ENCODE measurements at places on chromosomes 11 and 22.
A peak's percentile ranks its signal among the peaks of the same experiment; 100 is the strongest.

GRCh38 chr11:72000202-72000867 lies 1.6 kb downstream of the IL18BP start:
- H3K4me3 ChIP-seq, result no peak overlapping the region
- no peaks in the 10 kb centered on the region for H3K27me3 ChIP-seq
- no peak for DNase-seq
- H3K27ac ChIP-seq, result no peak overlapping the region
- no peaks in the 10 kb centered on the region for H3K4me1 ChIP-seq

DNA sequence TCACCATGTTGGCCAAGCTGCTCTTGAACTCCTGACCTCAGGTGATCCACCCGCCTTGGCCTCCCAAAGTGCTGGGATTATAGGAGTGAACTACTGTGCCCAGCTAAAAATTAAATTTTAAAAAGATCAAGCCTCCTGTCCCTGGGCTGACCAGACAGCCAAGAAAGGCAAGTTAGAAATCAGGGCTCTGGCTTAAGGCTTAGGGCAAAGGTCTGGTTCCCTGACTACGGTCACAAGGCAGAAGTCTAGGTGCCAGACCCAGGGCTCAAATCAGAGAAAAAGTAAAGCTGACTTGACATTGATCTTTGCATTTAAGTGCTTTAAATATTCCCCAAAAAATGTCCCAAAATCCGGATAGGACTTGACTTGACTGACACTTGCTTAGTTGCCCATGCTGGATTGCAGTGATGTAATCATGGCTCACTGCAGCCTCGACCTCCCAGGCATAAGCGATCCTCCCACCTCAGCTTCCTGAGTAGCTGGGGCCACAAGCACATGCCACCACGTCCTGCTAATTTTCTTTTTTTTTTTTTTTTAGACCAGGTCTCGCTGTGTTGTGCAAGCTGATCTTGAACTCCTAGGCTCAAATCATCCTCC lies 17.3 kb upstream of the CRKL start:
- H3K4me3 ChIP-seq, result no peak overlapping the region
- no peaks in the 10 kb centered on the region for H3K36me3 ChIP-seq
- H3K27ac ChIP-seq, result no peak overlapping the region
- H3K4me1 ChIP-seq, result peaks cover 10% of the 10 kb centered on the region
- DNase-seq, result no peak

- no peaks in the 10 kb centered on the region for H3K27me3 ChIP-seq
- no peak overlapping the region for H3K4me3 ChIP-seq
- H3K36me3 ChIP-seq, result 0 out of 2 replicates have a peak, but pooled peaks cover 3% of the 10 kb centered on the region
- H3K27ac ChIP-seq, result no peak overlapping the region
- H3K4me1 ChIP-seq, result no peaks in the 10 kb centered on the region
- DNase-seq, result no peak
These were observed 49.8 kb upstream of the GAB2 start for GRCh38 chr11:78467370-78467769.

DNA sequence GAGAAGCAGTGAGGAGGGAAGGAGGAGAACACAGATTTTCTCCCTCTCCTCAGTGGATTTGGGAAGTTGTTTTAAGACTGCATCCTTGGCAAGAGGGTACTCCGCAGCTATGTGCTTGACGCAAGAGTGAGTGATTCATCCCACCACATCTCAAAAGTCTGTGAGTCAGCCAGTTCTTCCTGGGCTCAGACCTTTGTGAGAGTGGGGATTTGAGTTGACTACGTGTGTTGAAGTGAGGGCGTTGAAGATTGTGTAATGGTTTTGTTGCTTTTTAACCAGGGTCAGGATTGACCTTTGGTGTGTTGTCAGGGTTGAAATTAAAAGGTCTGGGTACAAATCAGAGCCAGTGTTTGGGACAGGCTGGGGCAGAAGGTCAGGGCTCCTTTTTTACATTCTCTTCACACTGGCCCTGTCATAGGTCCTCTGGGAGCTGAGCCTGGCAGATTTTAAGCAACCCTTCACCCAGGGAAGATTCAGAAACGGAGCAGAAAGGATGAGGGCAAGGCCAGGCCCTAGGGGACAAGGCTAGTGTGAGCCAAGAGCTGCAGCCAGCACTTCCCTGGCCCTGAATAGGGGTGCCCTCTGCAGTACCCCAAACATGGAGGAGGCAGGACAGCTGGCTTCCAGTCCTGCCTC lies 4.2 kb upstream of the C11orf86 start:
- H3K27me3 ChIP-seq, result no peaks in the 10 kb centered on the region
- peaks cover 44% of the 10 kb centered on the region for H3K4me1 ChIP-seq
- peak overlapping the region; percentile 13 for H3K4me3 ChIP-seq
- H3K36me3 ChIP-seq, result no peaks in the 10 kb centered on the region
- H3K27ac ChIP-seq, result peak overlapping the region; percentile 94

DNA sequence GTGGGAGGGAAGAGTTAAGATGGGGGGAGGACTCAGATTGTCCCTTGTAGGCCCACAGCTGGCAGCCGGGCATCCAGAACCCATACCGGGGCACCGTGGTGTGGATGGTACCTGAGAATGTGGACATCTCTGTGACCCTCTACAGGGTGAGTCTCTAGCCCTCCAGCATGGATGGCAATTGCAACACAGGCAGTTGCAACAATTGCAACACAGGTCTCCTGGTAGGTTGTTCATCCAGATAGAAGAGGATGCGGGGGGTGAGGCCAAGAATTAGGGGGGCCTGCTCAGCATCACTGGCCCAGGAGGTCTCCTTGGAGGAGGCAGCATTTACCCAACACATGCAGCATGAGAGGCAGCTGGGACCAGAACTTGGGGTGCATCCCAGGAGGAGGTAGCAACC lies 3.4 kb downstream of the EHBP1L1 start:
- no peaks in the 10 kb centered on the region for H3K27me3 ChIP-seq
- no peak overlapping the region for H3K27ac ChIP-seq
- H3K36me3 ChIP-seq, result peaks cover 3% of the 10 kb centered on the region
- H3K4me3 ChIP-seq, result no peak overlapping the region
